Thoracic aorta (tissue), 2 donors: ENCODE measurements at places on chromosomes 12 and 14.

- no peak for DNase-seq
Observed at GRCh38 chr12:131002216-131002631, 48.5 kb downstream of the ADGRD1 start.

DNA sequence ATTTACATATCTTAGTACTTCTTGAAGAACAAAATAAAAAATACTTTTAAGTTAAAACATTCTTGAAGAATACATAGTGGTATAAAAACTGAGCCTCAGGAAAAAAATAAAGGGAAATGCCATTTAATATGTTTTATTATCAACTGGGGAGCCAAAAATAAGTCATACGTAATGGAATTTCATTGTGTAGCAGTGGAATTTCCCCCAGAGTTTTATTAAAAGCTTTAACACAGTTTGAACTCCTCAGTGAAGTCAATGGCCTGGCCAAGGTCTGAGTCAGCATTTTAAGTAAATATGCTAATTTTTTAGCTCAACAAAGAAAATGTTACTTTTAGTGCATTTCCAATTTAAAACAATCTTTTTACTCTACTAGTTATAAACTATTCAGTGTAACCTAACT lies 350.1 kb upstream of the ATP2B1 start:
- DNase-seq: no peak

GRCh38 chr12:32773691-32774090 lies 18.0 kb upstream of the YARS2 start:
- no peak for DNase-seq

GRCh38 chr12:11877869-11878780 lies 192.6 kb upstream of the BCL2L14 start:
- DNase-seq: no peak

- peak; percentile 61 for DNase-seq
Observed at GRCh38 chr12:108312693-108313189, 26.4 kb downstream of the CMKLR1 start.

- DNase-seq: no peak
Observed at GRCh38 chr12:115338566-115339294, 654.8 kb upstream of the TBX3 start.

GRCh38 chr12:53626702-53627169 lies 554 bp upstream of the ATF7 start:
- no peak for DNase-seq

GRCh38 chr12:62622177-62622576 lies 155.6 kb downstream of the MON2 start:
- no peak for DNase-seq

DNA sequence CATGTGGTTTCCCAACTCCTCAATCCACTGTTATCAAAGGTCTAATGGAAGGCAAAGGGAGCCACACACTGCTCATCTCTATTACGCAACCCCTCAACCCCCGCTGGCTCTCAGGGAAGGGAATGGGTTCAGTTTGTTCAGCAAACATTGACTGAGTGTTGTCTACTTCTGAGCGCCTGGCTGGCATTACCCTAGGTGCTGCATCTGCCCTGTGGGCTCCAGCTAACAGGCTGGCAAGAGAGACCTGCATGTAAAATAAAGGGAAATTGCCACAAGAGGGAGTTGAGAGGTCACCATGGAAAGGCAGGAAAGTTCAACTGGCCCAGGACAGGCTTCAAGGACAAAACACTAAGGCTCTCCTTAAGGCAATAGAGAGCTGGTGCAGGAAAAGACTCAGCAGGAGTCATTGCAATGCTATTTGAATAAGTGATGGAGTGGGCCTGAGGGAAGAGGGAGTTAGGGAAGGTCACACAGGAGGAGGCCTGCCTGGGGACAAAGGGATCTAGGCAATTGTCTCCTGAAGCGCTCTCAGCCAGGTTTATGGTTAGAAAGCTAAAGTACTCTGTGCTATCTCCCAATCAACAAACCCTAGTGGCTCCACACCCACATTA lies 5.5 kb upstream of the ZNF740 start:
- DNase-seq: no peak

GRCh38 chr14:71231521-71232393 lies 324.5 kb downstream of the PCNX1 start:
- no peak for DNase-seq

DNA sequence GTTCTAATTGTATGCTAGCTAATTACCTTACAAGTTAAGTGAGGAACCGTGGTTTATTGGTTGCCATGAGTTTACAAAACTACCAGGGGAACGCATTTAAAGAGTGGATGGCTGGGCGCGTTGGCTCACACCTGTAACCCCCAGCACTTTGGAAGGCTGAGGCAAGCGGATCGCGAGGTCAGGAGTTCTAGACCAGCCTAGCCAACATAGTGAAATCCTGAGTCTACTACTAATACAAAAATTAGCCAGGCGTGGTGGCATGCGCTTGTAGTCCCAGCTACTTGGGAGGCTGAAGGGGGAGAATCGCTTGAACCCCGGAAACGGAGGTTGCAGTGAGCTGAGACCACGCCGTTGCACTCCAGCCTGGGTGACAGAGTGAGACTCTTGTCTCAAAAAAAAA lies 2.2 kb downstream of the EIF5 start:
- DNase-seq: no peak

DNA sequence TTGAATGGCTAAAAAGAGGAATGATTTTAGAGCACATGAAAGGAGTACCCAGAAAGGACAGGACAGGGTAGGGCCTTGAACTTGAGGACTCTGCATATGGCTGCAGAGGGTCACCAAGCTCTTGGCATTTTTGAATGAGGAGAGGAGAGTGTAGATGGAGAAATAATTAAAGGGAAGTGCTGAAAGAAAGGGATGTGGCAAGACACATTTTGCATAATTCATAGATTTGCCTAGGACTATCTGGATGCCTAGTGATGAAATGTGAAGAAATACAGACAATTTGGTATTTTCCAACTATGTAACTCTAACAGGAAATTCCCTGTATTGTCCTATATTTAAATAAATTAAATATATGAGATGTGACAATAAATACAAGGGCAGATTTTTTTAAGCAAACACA lies 27.5 kb upstream of the MDM1 start:
- no peak for DNase-seq

DNA sequence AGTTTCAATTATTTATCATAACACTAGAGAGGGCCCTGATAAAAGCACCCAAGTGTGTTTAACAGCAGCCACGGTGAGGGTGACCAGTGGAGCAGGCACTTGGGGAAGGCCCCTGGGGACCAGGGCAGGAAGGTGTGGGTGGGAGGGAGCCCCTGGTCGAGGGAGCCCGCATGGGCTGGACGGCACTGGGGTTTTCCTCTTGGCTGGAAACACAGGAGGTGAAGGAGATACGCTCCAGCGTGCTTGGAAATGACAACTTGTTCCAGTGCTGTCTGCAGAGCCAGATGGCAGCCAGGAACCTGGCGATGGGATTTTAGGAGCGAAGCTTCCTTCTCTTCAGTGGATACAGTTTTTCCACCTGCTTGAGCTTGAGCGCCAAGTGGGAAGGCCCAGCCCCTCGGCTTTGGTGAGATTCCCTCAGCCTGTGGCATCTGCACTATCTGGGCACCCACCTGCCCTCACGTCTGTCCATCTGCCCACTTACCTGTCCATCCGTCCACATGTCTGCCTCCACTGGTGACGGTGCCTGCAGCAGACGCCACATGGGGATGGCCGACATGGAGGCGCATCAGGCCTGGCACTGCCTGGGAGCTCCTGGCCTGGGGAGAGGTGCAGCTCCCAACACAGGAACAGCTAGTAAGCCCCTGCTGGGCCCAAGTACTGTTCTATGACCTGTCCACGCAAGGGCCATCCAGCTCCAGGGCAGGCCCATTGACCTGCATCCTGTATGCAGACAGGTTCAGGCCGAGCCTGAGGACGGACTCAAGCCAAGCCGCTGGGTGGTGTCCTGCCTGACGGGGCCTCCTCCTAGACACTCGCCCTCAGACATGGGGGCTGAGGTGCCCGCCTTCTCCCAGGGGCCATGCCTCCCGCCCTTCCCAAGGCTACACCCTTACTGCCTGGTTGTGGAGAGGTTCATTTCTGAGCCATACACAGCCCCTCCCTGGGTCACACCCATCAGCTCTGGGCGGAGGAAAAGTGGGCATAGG lies 192.2 kb upstream of the C14orf180 start:
- no peak for DNase-seq

- DNase-seq: no peak
Observed at GRCh38 chr14:106304271-106304670, 777.9 kb downstream of the TMEM121 start.

DNA sequence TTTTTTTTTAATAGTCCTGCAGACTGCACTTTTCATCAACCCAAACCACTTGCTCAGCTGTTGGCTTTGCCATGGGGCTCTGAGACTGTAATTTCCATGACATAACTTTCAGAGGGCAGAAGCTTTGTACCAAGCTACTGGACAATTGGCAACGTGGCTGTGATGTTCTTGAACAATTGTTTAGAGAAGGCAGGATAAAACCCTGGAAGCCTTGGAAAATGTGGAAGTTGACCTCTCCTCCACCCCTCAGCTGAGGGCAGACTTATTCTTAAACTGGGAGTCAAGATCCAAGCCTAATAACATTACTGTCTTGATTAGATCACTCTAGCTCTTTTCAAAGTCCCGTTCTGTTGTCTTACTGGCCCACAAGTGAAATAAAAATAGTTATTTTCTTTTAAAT lies 2.2 kb downstream of the OR4E1 start:
- DNase-seq: no peak

- DNase-seq: no peak
Observed at GRCh38 chr12:64318605-64319004, 72.0 kb downstream of the C12orf56 start.

DNA sequence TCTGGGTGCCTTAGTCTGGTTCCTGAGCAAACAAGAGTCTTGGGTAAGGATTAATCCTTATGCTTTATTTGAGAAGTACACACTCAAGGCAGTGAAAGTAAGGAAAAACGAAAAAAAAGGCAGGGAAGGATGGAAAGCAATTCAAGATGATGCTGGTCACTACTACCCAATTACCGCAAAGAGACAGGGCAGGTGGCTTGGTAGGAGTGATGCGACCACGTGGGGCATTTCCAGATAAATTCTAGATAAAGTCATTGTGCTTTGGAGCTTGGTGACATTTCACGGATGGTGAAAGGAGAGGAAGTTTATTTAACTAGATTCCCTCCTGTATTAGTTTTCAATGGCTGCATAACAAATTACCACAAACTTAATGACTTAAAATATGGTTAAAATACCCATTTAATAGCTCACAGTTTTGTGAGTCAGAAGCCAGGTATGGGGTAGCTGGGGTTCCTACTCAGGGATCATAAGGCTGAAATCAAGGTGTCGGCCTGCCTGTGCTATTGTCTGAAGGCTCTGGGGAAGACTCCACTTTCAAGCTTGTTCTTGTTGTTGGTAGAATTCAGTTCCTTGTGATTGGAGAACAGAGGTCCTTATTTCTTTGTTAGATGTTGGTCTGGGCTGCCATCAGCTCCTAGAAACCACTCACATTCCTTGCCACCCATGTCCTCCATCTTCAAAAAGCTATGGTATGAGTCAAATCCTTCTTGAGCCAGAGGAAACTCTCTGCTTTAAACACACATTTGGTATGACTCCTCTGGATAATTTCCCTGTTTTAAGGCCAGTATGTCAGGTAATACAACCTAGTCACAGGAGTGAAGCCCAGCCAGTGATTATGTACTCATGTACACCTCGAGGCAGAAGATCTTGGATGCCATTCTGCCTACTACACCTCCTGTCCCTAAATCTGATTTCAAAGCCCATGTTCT lies 5.6 kb upstream of the HMGA2 start:
- no peak for DNase-seq

DNA sequence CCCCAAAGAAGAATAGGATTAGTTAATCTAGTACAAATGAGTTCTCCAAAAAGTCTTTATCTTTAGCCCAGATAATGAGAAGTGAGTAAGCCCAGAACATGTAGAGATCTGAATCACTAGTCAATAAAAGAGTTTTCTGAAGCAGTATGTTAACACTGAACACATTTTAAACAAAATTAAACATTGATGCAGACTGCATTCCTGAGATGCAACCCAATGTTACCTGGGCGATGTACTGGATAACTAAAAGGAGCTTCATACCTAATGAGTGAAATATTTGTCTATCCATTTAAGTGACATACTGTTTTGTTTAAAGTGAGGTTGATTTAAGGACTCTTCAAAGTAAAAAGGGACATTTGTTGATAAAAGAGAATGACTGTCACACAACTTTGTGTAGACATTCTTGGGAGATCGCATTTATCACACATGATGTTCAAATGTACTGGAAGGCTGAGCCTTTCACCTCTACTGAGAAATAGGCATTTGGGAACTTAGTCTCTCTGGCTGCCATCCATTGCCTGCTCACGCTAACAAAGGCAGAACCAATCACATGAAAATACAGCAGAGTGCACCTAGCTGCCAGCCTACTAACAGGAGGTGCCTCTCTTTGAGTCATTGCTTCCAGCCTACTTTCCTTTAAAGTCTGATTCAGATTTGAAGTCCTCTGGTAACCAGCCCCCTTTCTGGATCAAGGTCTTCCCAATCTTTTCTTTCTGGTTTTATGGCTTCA lies 287.7 kb downstream of the BTG1 start:
- no peak for DNase-seq

- DNase-seq: peak; percentile 15
Observed at GRCh38 chr14:49461529-49462401, 124.4 kb downstream of the RPS29 start.

DNA sequence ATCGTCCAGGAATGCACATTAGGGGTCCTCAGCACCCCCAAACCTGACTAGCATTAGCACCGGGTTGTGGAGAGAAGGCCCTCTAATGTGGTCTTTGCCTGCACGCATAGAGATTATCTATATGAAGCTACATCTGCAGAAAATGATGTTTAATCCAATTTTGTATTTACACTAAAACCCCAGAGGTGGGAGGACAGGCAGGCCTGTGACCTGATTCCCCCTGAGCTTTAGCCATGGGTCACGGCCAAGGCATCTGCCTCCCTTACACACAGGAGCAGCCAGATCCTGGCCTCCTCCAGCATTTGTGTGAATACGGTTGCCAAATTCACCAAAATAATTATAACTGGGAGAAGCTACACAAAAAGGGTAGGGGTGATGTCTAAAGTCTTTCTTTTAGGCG lies 7.0 kb downstream of the APOLD1 start:
- DNase-seq: no peak

GRCh38 chr12:123731596-123731995 lies 19.4 kb downstream of the ATP6V0A2 start:
- DNase-seq: no peak

DNA sequence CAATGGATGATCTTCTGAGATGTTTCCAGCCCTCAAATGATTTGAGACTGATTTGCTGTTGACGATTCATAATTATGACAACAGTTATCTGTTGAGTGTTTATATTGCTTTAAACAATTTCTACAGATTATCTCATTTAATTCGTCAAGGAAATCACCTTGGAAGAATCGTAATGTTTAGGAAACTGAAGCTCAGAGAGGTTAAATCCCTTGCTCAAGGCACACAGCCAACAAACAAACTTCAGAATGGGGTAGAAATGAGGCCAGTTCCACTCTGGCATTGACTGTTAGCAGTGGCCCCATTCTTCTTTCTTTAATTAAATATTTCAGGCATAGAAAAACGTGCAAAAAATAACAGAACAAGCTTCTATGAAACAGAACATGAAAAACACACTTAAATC lies 4.0 kb upstream of the WSCD2 start:
- DNase-seq: no peak

GRCh38 chr12:120239776-120240494 lies 25.6 kb downstream of the PXN start:
- no peak for DNase-seq

GRCh38 chr12:56078931-56079722 lies 838 bp upstream of the ERBB3 start:
- peak; percentile 59 for DNase-seq

GRCh38 chr12:70398862-70399261 lies 32.8 kb downstream of the KCNMB4 start:
- no peak for DNase-seq
